CD4-positive, alpha-beta T cell treated with Interferon gamma for 1 hour (primary cell): ENCODE measurements at places on chromosomes 3 and 15.

DNA sequence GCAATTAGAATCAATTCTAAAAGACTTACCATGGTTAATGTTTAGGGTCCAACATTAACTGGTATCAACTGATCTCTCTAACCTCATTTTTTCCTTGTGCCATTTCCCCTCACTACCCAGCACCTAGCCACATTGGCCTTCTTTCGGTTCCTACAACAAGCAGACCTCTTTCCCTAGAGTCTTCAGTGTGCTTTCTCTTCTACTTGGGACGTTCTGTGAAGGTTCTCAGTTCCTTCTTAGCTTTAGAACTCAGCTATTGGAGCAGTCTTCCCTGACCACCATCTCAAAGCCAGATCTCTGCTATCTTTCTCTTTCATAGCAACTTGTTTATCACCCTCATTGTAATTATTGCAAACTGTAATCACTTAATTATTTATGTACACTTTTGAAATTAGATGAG, 31.5 kb upstream of the MINDY4B start:
- DNase-seq: no peak

DNA sequence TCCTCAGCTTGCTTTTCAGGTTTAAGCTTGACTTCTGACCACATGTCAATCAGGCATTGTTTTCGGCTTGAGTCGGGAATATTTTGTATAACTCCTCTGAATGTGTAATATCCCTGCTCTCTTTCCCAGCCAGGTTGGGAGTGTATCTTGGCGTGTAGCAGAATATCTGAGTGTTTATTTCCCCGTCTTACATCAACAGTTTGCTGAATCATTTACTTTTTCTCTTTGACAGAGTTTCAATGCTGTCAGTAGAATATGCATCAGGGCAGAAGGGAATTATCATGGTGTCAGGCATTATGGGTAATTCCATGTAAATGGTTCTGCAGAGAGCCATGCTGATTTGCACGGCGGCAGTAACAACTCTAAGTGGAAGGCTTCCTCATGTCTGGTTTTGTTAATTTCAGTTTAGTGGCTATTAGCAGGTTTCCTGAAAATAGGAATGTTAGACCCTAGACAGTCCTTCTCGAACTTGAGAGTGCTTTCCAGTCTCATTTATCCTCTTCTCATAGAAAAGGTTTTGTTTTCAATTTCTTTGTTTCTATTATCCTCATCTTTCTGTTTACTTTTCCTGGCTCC, 566.3 kb downstream of the AGBL1 start:
- no peak for DNase-seq

DNA sequence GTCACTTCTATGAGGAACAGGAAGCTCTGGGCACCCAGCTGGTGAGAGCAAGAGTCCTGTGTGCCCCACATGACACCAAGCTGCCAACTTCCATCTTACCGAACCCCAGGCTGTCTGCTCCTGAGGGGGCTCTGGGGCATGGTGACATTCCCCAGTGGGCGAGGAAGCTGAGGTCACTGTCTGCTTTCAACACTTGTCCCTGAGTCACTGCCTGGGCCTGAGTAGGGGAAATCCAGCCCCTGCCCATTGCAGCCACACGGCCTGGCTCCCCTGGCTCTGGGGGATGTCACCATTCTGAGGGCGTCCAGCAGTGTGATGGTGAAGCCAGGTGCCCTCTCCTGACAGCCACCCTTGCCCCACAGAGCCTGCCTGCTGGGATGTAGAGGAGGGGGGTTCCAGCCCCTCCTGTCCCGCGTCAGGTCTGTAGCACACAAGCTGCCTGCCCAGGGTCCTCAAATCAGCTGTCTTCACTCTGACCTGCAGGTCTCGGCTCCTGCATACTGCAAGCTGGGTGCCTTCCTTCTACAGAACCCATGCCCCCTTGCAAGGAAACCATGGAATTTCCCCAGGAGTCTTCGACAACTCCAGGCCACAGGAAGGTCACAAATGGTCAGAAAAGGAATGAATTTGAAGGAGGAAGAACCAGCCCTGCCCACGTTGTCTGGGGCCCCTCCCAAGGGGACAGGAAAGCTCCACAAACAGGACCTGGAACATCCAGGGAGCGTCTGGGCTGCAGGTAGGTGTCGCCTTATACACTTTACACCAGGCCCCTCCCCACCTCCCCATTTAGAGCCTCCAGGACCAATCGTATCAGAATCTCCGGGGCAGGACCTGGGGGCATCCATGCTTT, 69.9 kb upstream of the GATM start:
- peak; percentile 79 for DNase-seq

DNA sequence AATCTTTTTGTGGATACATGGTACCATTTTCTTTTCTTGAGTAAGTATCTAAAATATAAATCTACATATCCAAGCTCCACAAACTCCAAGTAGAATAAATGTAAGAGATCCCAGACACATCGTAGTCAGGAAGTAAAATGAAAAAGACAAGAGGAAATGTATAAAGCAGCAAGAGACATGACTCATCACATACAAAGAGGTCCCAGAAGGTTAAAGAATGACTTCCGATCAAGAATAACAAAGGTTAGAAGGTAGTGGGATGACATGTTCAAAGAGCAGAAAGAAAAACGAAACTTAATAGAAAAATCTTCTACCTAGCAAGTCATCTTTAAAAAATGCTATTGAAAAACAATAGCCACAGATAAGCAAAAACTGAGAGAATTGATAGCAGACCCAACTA, 705.8 kb downstream of the NR2F2 start:
- DNase-seq: no peak

GRCh38 chr3:126886217-126886616, 96.7 kb upstream of the PLXNA1 start:
- DNase-seq: no peak
